Retinal pigment epithelial cell (primary cell): ENCODE measurements at places on chromosomes 12 and 14.

GRCh38 chr12:121026274-121027045 is 10.2 kb upstream of the C12orf43 start:
- DNase-seq: no peak

GRCh38 chr12:105573574-105573973 is 243.1 kb downstream of the C12orf75 start:
- no peak for DNase-seq

- no peak for DNase-seq
Observed at GRCh38 chr12:118827047-118827446, 154.3 kb upstream of the SRRM4 start.

DNA sequence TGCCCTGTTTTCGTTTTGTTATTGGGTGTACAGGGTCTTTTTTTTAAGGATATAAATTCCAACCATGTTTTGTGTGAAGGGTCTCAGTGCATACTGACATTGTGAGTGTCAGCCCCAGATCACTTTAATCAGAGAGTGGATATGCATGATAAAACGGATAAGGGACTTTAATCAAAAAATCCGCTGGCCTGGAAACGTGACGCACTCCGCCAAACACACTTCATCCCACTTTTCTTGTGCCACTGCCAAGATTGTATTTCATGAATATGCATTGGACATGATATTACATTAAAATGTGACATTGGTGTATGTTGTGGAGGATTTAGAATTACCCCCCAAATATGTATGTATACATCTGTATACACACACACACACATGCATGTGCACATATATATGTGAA is 273.1 kb downstream of the VRK1 start:
- DNase-seq: no peak

- no peak for DNase-seq
Observed at GRCh38 chr12:120738252-120739030, 12.8 kb downstream of the ACADS start.

GRCh38 chr12:128551266-128551665 is 272.5 kb downstream of the SLC15A4 start:
- DNase-seq: no peak

- peak; percentile 63 for DNase-seq
Observed at GRCh38 chr14:98957211-98958047, 314.6 kb downstream of the BCL11B start.

GRCh38 chr12:32566663-32567295 is 112.3 kb upstream of the DNM1L start:
- DNase-seq: no peak

DNA sequence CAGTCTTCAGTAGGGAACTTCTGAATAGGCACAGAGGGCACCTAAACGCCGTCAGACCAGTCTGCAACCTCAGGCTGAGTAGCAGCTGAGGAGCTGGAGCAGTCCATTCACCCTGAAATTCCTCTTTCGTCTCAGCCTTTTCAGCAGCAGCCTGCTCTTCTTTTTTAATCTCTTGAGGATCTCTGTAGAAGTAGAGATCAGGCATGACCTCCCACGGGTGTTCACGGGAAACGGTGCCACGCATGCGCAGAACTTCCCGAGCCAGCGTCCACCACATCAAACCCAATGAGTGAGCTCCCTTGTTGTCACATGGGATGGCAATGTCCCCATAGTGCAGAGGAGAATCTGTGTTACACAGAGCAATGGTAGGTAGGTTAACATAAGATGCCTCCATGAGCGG is 11.1 kb upstream of the MARK3 start:
- DNase-seq: no peak

GRCh38 chr12:77120156-77121085 is 55.1 kb upstream of the E2F7 start:
- no peak for DNase-seq

DNA sequence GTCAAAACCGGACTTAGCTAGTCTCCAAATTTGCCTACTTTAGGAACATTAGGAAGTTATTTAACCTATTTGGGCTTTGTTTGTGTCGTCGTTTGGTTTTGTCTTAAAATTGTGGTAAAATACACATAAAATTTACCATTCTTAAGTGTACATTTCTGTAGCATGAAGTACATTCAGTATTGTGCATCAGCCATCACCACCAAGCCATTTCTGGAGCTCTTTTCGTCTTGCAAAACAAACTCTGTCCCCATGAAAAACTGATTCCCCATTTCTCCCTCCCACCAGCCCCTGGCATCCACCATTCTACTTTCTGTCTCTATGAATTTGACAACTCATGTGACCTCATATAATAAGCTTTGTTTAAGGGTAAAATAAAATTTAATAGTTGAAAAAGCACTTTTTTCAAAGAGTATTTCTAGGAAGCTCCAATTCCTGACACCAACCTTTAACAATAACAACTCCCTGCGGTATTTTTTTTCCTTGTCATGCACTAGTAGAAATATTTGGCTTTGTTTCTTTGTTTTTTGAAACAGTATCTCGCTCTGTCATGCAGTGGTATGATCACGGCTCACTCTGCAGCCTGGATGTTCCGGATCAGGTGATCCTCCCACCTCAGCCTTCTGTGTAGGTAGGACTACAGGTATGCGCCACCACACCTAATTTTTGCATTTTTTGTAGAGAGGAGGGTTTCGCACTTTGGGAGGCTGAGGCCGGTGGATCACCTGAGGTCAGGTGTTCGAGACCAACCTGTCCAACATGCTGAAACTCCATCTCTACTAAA is 3.6 kb upstream of the UBC start:
- DNase-seq: no peak

DNA sequence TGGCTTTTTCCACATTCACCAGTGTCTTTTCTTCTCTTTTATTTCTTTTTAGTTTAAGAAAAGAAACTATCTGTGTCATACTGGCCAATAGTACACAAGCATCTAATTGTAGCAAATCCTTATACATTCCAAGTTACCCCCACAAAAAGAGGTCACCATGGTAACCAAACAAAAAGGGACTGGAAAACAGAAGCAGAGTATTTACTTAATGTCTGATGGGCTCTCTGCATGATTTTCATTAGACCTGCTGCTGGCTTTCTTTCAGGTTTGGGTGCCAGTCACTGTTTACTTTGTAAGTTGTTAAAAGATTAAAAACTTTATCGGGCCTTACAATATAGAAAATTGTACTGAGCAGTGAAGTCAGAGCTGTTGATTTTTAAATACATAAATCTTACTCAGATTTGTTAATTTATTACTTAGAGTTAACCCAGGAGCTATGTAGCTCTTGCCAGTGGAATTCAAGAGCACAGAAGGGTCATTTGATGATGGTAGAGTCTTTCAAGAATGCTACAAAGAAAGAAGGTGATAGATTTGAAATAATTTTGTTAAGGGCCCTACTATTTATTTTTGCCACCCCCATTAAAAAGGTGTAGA is 123.9 kb downstream of the BRMS1L start:
- DNase-seq: peak; percentile 44

GRCh38 chr14:31777312-31777711 is 216.1 kb downstream of the NUBPL start:
- no peak for DNase-seq

DNA sequence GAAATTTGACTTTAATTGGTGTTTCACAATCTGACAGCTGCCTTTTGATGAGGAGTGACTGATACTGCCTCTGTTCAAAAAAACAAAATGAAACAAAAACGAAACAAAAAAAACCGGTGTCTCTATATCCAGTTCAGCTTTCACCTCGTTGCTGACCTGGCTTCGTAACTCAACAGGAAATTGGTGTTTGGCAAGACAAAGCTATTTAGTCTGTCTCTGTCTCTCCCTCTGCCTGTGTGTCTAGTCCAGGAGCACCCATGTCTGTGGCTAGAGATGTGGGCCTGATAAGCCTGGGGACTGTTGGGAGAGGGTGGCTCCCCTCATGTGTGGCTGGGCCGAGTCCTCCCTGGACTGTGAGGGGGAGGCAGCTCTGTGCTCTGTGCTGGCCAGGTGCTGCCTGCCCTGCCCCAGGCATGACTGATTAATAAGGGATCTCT is 11.3 kb downstream of the CACNA1C start:
- DNase-seq: no peak

GRCh38 chr14:79791055-79791732 is 420.1 kb downstream of the DIO2 start:
- no peak for DNase-seq

- no peak for DNase-seq
Observed at GRCh38 chr14:37591311-37591940, 3.6 kb downstream of the FOXA1 start.

DNA sequence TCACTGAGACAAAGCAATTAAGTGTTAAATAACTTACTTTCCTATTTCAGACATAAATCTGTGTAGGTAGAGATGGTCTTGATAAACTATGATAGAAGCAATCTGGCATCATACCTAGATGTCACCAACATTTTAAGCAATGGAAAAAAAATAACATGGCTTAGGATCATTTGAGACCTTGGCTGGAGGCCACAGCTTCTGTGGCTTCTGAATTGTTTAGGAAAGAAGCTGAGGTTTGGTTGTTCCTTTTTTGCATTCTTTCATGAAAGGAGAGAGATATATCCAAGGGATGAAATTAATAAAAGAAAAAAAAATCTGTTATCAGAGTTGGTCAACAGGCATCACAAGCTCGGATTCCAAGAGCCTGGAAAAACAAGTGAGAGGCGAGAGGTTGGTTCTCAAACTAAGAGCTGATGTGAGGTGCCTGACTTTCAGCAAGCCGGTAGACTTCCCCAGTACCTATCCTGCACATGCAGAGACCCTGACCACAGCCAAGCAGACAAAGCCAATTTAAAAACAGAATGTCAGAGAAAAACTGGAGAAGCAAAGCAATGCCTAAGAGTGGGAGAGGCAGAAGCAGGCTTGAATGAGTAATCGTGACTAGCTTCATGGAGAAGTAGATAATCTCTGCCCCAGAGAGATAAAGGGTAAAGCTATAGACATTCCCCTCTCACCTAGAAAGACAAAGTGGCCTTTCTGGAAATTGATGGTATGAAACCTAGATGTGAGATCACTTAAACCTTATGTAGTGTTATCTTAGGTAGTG is 43.4 kb upstream of the ST8SIA1 start:
- DNase-seq: no peak

DNA sequence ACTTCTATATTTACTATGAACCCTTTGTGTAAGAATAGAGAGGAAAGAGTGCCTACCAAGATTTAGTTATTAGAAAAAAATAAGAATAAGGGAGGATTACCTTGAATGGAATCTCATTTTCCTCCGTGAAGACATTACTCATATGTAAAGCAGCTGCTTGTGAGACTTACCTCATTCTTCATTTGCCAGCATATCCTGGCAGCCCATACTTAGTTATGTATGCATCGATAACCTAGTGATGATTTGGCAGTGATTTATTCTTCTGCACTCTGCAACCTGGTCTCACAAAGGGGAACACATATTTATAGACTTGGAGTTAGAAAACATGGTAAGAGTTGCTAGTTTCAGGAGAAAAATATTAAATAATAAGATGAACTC is 56.8 kb downstream of the LRFN5 start:
- DNase-seq: peak; percentile 79

- DNase-seq: no peak
Observed at GRCh38 chr14:23543403-23543802, 8.2 kb downstream of the ZFHX2 start.

DNA sequence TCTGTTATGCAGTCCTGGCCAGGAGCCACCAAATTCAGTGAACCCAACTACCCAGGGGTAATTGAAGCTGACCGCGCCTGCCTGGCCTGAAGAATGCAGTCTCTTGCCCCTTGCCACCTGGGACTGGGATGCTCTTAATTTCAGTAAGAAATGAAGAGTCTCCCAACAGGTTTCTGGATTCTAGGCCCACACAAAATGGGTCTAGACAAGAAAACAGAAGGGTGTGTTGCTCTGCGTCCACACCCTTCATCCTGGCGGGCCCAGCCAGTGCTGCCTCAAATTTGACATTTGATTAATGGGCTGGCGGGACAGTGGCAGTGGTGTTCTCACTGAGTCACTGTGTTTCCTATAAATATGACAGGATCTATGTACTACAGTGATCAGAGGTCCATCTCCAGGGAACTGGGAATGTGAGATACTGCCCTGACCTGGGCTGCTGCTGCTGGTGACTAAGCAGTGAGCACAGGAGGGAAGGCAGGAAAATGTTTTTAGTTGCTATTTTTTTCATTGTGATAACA is 6.5 kb downstream of the TMEM253 start:
- no peak for DNase-seq

DNA sequence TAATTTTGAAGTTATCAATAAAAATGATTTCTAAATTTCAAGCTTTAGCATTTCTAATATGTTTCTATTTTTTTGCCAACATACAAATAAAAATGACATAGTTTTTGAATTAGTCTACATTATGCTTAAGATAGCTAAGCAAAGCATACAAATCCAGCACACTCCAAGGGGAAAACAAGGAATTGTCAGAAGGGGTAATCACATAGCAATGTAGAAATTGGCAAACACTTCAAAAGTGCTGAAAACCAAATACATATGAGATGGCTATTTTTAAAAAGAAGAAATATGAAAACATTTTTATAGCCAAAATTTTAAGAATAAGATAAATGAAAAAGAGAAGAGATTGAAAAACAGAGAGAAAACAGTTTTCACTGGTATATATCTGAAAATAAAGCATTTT is 308.0 kb downstream of the SLC6A15 start:
- no peak for DNase-seq

DNA sequence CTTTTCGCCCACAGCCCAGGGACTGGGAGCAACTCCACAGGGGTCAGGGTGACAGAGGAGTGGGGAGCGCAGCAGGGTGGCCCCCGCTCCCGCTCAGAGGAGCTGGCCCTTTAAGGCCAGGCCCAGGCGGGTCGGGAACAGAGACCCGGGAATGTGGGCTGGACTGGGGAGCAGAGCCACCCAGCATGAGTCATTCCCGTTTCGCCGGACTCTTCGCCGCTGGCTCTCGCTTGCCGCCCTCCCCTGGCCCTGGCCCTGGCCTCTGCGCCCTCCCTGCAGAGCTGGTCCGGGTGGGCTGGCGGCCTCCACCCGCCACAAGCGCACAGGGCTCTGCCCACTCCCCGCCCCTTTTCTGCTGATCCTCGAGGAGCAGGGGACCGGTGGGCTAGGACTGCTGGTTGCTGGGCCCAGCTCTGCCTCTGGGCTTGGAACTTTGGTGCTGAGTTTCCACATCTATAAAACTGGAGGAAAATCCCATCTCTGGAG is 92.8 kb downstream of the NINJ2 start:
- peak; percentile 61 for DNase-seq

DNA sequence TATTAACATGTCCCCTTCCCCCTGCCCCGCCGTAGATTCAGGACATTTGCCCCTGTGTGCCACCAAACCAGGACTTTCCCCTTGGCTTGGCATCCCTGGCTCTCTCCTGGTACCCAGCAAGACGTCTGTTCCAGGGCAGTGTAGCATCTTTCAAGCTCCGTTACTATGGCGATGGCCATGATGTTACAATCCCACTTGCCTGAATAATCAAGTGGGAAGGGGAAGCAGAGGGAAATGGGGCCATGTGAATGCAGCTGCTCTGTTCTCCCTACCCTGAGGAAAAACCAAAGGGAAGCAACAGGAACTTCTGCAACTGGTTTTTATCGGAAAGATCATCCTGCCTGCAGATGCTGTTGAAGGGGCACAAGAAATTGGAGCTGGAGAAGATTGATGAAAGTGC is 28.9 kb downstream of the HRK start:
- DNase-seq: no peak

- peak; percentile 77 for DNase-seq
Observed at GRCh38 chr12:82942521-82942920, 255.8 kb downstream of the TMTC2 start.
